Pons (tissue), 1 donor: ENCODE measurements at places on chromosomes 2 and 18.
A peak's percentile ranks its signal among the peaks of the same experiment; 100 is the strongest.

DNA sequence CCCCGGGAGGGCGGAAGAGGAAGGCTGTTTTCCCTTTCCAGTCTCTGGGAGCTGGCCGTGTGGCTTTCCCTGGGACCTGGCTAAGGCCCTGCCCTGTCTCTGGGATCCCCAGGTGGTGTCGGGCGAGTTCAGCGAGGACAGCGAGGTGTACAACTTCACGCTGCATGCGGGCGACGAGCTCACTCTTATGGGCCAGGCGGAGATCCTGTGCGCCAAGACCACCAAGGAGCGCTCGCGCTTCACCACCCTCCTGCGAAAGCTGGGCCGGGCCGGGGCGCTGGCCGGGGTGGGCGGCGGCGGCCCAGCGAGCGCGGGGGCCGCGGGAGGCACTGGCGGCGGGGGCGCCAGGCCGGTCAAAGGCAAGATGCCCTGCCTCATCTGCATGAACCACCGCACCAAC lies 11.2 kb downstream of the GAREM2 start:
- DNase-seq: no peak

DNA sequence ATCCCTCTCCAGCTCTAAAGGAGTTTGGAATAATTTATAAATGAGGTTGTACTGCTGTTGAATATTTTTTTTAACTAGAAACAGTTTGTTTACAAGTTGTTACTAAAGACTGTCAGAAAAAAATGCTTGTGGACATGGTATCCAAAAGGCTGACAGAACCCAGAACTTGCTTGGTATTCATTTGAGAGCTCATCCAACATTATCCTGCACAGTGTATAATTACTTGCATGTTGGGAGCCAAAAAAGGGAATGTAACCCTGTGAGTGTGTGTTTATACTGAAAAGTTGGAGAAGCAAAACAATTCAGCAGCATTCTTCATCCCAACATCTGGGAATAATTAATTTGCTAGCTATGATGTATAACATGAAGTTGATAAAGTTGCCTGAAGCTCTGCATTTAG lies 42.1 kb upstream of the EHBP1 start:
- DNase-seq: no peak

- DNase-seq: no peak
Measured at GRCh38 chr2:200449149-200449548, 60.7 kb downstream of the KCTD18 start.

DNA sequence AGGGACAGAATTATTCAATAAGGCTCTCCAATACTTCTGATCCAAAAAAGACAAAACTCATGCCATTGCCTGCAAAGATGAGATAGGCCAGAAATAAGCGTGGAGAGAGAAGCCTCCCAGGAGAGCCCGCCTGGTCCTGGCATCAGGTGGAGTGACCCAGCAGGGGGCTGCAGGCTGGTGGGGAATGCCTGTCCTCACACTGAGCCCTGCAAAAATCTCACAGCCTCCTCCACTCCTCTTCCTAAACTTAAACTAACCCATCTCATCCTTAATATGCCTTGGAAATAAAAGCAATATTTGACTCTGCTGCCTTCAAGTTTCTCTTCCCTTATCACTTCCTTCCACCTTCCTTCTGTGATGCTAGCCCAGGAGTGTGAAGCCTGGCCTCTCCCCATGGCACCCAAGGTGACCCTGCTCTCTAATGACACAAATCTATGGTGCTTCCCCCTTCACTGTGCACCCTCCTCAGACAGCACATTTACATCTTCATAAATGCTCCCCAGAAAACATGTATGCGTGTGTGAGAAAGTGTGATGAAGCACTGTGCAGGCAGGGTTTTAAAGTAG lies 218.4 kb downstream of the ANAPC1 start:
- no peak for DNase-seq

DNA sequence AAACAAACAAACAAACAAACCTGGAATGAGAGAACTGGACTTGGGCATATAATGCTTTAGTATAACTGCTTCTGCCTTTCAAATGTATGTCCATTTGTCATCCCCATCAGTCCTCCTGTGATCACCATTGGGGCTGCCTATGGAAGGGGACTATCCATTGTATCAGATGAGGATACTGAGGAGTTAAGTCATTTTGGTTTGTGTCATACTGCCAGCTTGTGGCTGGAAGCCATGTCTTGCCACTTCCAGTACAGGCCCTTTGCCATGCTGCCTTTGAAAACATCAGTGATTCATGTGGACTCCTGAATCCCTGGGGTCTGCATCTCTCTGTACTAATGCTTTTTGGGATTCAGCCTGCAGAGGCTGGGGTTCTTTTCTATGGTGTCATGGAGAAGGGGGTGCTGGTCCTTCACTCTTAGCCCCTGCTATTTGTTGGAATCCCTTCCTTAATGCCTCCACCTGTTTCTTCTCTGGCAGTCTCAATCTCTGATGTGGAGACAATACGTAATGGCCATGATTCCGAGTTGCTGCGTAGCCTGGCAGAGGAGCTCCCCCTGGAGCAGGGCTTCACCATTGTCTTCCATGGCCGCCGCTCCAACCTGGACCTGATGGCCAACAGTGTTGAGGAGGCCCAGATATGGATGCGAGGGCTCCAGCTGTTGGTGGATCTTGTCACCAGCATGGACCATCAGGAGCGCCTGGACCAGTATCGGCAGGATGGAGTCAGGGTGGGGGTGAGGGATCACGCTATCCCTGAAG lies 10.6 kb downstream of the PLCD4 start:
- no peak for DNase-seq

DNA sequence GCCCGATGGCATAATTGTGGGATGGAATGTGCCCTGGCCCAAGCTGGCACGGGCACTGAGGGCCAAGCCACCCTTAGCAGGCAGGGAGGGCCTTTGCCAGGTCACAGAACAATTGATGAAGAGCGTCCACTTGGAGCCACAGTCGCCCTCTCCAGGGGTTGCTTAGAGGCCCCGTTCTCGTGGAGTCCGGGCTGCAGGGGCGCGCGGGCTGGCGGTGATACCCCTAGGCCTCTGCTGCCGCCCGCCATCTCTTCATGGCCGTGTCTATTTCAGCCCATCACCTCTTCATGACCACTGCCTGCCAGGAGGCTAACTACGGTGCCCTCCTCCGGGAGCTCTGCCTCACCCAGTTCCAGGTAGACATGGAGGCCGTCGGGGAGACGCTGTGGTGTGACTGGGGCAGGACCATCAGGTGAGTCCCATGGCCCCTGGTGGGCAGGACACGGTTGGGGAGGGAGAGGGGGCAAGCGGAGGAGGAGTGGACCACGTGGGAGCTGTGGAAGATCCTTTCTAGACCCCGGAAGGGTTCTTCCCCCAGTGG lies 17.6 kb downstream of the RAMP1 start:
- DNase-seq: no peak

DNA sequence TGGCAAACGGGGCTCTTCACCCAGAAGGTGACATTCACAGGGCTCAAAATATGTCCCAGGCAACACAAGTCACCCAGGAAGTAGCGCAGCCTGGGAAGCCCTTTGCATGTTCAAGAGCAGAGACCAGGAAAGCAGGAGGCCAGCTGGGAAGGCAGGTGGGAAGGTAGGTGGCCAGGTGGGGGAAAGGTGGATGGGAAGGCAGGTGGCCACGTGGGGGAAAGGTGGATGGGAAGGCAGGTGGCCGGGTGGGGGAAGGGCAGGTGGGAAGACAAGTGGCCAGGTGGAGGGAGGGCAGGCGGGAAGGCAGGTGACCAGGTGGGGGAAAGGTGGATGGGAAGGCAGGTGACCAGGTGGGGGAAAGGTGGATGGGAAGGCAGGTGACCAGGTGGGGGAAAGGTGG lies 102.7 kb downstream of the ZNF516 start:
- no peak for DNase-seq

GRCh38 chr18:62525608-62526007 lies 2.8 kb downstream of the ZCCHC2 start:
- DNase-seq: peak; percentile 42

- peak; percentile 71 for DNase-seq
Measured at GRCh38 chr2:197108758-197109157, 182.3 kb upstream of the PGAP1 start.

DNA sequence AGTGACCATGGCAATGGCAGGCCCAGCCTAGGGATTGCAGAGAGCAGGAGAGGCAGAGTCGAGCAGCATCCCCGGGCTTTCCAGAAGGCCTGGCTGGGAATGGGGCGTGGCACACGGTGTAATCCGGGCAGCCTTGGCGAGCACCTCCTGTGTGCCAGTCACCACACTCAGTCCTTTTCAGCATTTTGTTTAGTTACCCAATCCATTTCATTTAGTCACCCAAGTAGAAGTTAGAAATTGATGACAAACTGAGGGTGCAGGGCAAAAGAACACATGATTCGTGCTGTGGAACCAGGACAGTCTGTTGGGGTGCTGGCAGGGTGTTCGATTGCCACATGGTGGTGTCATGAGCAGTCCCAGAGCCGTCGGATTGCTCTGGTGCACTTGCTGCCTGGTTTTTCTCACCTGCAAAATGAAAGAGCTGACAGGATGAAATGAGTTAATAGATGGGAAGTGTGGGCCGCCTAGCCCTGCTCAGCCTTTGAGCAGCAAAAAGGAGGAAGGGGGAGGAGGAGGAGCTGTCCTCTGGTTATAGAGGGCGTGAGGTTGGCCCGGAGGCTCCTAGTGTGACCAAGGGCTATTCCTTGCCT lies 299.4 kb downstream of the AGAP1 start:
- DNase-seq: no peak

DNA sequence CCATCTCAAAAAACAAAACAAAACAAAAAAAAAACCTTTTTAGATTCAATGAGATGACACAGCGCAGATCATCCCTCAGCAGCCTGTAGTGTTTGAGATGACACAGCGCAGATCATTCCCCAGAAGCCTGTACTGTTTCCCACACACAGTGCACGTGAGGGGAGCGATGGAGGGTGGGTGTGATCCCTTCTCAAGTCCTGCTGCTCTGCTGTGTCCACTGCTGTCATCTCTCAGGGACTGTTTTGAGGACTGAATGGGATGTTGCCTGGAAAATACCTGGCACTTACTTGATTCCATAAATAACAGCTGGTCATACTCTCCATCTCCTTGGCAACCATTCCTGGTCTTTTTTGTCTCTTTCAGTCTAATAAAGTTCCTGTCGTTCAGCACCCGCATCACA lies 25.7 kb downstream of the TGOLN2 start:
- no peak for DNase-seq

GRCh38 chr2:58350484-58350883 lies 109.4 kb upstream of the FANCL start:
- DNase-seq: no peak

- no peak for DNase-seq
Measured at GRCh38 chr2:179636995-179637394, 224.4 kb downstream of the ZNF385B start.

- no peak for DNase-seq
Measured at GRCh38 chr2:32260376-32260775, 4.3 kb downstream of the NLRC4 start.

DNA sequence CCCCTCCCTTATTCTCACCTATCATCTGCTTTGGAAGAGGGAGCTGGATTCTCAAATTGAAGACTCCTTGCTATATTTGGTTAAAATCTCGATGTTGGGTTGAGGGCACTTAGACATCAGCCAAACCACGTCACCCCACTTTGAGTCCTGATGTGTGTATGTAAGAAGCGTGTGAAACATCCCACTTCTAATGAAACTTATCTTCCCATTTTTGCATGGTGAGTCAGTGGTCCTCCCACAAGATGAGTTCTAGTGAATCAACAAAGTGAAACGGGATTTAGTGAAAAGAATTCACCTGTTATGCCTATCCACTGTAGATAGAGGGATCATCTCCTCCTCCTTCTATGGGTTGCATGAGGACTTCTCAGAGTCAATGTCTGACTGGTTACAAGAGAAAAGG lies 51.4 kb upstream of the SPRED2 start:
- DNase-seq: no peak

GRCh38 chr2:150110548-150110947 lies 376.9 kb downstream of the RND3 start:
- no peak for DNase-seq

DNA sequence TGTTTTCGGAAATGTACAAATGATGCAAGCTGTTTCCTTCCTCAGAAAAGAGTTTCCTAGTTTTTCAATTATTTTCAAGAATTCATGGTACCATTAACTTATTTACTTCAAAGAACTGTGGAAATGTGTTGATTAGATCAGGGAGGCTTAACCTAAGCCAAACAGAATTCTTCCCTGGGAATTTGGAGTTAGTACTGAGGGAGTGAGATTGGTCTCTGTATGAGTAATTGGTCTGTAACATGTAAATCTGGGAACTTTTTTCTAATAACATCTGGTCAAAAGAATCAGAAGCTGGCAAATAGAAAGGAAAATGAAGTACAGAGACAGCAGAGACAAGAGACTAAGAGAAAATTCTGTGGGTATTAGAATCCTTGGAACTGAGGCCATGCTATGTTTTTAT lies 145.8 kb downstream of the BABAM2 start:
- no peak for DNase-seq

- peak; percentile 78 for DNase-seq
Measured at GRCh38 chr2:71070294-71071093, 2.0 kb downstream of the NAGK start.

DNA sequence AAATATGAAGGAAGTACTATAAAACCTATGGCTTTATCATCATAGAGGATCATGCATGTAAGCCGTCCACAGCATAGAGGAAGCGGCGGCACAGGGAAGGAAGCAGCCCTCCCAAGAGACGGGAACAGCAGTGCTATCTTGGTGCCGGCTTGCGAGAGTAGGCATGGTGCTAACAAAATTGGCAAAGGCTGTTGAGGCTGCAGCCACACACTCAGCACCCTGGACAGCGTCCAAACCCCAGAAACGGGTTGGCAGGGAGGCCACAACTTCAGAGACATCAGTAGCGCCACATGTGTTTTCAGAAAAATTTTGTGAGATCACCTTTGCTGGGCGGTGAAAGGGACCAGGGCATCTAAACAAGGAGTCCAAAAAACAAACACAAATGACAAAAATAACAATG lies 37.7 kb downstream of the NETO1 start:
- DNase-seq: peak; percentile 22

GRCh38 chr2:23684395-23685176 lies 242.3 kb downstream of the ATAD2B start:
- no peak for DNase-seq

DNA sequence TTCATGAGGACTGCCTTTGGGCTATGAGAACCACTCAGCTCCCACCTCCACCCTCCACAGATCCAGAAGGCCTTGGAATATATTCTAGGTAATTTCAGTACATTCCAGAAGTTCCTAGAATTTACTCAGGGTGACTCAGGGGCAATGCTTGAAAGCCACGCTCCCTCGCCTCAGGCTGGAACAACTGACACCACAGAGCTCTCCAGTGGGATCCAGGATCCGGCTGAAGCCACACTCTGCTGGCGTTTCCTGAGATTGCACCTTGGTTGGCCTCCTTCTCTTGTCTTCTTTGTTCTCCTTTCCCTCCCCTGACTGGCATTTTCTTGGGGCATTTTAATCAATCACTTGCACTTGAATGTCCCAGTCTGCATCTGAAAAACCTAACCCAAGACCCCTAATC lies 92.6 kb upstream of the KCNE4 start:
- no peak for DNase-seq

- no peak for DNase-seq
Measured at GRCh38 chr2:218880859-218881594, 375 bp downstream of the WNT10A start.
